ENCODE measurements at places on chromosomes 6 and 20. TPM values are rescaled to one million over a fixed set of nuclear protein-coding genes. Genes with fewer than 3 reads are reported as not detected.

GRCh38 chr20:62624325-62624690, 18.0 kb upstream of the SLCO4A1 start:
- no peaks in the 10 kb centered on the region for H3K27me3 ChIP-seq
- H3K4me3 ChIP-seq = peak overlapping the region; percentile 38
- no peaks in the 10 kb centered on the region for H3K36me3 ChIP-seq
- no peak for DNase-seq
- H3K4me1 ChIP-seq = peaks cover 33% of the 10 kb centered on the region

Gene DACT2
- total RNA-seq = not detected

Gene LY6G6D
- not detected for total RNA-seq

GRCh38 chr6:2651961-2652360, 98.8 kb downstream of the MYLK4 start:
- no peaks in the 10 kb centered on the region for H3K36me3 ChIP-seq
- DNase-seq = no peak
- H3K27me3 ChIP-seq = peaks cover 5% of the 10 kb centered on the region

DNA sequence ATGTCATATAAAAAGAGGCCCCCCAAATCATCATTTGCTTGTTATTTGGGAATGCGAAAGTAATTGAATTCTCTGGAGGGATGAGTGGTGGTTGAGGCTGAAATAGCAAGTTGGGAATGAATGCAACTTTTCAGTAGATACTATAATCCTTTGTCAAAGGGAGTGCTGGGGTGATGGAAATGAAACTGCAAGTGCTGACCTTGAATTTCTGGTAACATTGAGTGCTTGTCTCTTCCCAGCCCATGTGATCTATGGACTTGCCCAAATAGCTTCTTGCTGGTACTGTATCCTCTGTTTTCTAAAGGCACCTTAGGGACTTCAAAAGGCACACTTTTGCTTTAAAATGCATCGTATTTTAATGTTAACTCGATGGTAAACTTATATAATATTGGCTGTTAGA, 14.8 kb downstream of the PAQR8 start:
- H3K36me3 ChIP-seq = no peaks in the 10 kb centered on the region
- DNase-seq = no peak
- peaks cover 26% of the 10 kb centered on the region for H3K4me1 ChIP-seq
- H3K4me3 ChIP-seq = no peak overlapping the region
- 0 out of 2 replicates have a peak overlapping the region, but pooled peaks have one; percentile 24 for H3K27ac ChIP-seq

Gene SLCO4A1
- 16.1 TPM for total RNA-seq

DNA sequence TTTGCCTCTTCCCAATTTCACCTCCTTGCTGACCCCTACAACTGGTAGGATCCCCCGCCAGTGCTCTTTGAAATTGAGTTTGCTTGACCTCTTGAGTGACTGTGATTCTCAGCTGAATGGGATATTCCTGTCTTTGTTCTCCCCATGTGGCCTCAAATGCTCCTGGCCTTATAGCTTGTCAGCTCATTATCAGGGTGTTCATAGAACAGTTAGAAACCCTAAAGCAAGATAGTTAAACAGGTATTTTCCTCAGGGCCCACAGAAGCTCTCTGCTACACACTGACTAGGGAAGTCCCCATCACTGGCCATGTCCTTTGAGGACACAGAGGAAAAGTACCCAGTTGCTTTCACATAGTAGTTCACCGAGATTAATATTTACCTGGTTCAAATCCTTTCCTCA, 211.5 kb upstream of the DTNBP1 start:
- H3K27ac ChIP-seq = no peak overlapping the region
- peaks cover 6% of the 10 kb centered on the region for H3K4me1 ChIP-seq
- no peaks in the 10 kb centered on the region for H3K36me3 ChIP-seq
- DNase-seq = no peak

DNA sequence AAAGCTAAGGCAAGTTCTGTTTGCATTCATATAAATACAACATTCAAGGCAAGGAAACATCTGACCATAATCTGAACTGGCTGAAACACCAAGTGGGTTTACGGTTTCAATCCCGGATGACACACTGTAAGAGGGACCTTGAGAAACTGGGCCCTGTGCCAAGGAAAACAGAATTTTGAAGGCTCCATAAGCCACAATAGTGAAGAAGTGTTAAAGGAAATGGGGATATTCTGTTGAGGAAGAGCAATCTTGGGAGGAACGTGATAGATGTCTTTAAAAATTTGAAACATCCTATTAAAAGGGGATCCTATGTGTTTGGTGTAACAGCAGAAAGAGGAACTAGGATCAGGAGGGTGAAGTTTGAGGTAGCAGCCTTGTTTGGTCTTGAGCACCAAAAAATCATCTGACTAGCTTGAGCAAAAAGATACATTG, 82.4 kb upstream of the TAB2 start:
- H3K27ac ChIP-seq = peak overlapping the region; percentile 73
- no peaks in the 10 kb centered on the region for H3K27me3 ChIP-seq
- DNase-seq = peak; percentile 69
- H3K36me3 ChIP-seq = no peaks in the 10 kb centered on the region

DNA sequence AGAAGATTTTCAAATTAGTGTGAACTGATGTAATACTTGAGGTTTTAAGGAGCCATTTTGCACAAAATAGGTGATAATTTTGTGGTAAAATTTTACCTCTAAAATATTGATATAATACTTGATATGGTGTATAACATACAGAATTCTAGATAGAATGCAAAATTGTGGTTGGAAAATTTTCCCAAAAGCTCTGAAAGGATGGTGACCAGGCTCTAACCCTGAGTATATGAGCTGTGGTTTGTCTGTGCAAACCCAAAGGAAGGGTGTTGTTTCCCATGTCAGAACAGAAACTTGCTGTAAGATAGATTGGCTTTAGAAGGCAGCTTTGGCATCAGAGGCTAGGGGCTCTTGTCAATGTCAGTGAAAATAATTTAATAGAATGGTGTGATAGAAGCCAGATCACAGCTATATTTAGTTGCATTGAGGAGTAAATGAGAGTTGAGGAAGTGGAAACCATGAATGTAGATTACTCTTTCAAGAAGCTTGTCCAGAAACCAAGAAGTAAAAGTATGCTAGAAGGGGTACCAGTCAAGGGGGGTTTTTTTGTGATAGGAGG, 257.7 kb downstream of the FARS2 start:
- H3K27ac ChIP-seq = peak overlapping the region; percentile 17
- H3K4me3 ChIP-seq = peak overlapping the region; percentile 2
- H3K36me3 ChIP-seq = no peaks in the 10 kb centered on the region
- peaks cover 37% of the 10 kb centered on the region for H3K4me1 ChIP-seq
- no peak for DNase-seq

DNA sequence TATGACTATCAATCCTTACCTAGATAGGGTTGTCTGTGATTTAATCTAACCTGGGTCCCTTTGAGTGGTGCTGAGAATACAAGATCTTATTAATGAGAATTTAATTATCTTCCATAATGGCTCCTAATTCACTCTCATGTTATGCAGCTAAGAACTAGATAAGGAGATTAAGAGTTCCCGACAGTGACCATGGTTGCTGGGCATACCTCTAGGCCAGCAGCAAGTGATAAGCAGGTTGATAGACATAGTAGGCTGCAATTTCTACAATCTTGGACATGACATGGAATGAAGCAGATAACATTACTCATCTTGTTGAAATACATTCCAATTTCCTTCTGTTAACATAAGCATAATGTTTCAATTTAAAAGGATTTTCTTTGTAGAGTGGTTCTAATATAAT, 27.1 kb downstream of the SPACA1 start:
- no peak overlapping the region for H3K27ac ChIP-seq
- no peaks in the 10 kb centered on the region for H3K27me3 ChIP-seq
- DNase-seq = no peak
- H3K4me1 ChIP-seq = no peaks in the 10 kb centered on the region
- H3K4me3 ChIP-seq = no peak overlapping the region
- no peaks in the 10 kb centered on the region for H3K36me3 ChIP-seq

Gene TRIM31
- 0.18 TPM for total RNA-seq

Gene ENPP3
- total RNA-seq = not detected

- no peak overlapping the region for H3K4me3 ChIP-seq
- no peaks in the 10 kb centered on the region for H3K4me1 ChIP-seq
- no peak overlapping the region for H3K27ac ChIP-seq
Measured at GRCh38 chr20:58470336-58471192, 44.6 kb downstream of the APCDD1L start.

- no peak overlapping the region for H3K4me3 ChIP-seq
- H3K4me1 ChIP-seq = no peaks in the 10 kb centered on the region
- DNase-seq = no peak
- no peaks in the 10 kb centered on the region for H3K27me3 ChIP-seq
- no peak overlapping the region for H3K27ac ChIP-seq
Measured at GRCh38 chr6:120556491-120556890, 777.8 kb downstream of the TBC1D32 start.

Gene TRIM10
- total RNA-seq = not detected

DNA sequence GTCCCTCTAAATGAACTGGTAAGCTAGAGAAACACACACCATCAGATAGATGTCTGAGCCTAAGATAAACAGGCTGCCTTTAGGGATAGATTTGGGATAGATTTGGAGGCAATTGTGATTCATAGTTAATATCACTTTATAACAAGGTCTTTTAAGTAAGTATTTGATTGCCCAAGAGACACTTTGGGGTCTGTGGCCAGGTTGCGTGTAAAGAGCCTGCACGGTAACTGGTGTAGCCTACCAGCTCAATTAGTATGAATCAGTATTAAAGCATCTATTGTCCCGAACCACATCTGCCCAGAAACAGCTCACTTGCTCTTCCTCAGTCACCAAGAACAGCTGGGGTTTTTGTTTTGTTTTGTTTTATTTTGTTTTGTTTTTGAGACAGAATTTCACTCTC, 193.3 kb downstream of the SASH1 start:
- H3K4me1 ChIP-seq = no peaks in the 10 kb centered on the region
- H3K36me3 ChIP-seq = no peaks in the 10 kb centered on the region
- DNase-seq = no peak
- H3K27ac ChIP-seq = no peak overlapping the region
- H3K4me3 ChIP-seq = no peak overlapping the region
- H3K27me3 ChIP-seq = no peaks in the 10 kb centered on the region

DNA sequence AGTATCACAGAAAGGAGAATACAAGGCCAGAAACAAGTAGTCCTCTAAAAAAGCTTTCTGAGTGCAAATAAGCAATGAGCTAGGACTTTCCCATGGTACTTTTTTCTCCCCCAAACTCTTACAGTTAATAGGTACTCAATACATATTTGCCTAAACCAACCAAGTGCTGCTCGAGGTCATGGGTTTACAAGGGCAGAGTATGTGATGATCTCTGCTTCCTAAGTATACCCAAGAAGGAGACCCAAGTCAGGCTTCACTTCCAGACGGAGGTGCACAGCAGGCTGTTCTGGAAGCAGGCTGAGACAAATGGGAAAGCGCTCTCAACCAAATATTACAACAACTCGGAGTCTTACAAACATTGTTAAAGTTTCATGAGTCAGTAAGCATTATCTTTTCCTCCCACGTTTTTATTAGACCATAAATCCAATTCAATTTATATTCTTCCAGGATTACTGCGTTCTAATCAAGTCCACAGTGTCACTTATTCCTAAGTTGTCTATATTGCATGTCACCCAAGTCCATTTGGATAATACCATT, 8.1 kb downstream of the FYN start:
- H3K4me3 ChIP-seq = 0 out of 2 replicates have a peak overlapping the region, but pooled peaks have one; percentile 25
- peaks cover 2% of the 10 kb centered on the region for H3K36me3 ChIP-seq
- no peak for DNase-seq
- H3K27ac ChIP-seq = no peak overlapping the region
- peaks cover 11% of the 10 kb centered on the region for H3K4me1 ChIP-seq

Gene PRSS35
- total RNA-seq = not detected

Gene RRAGD
- total RNA-seq = 16.5 TPM

- no peak overlapping the region for H3K4me3 ChIP-seq
- no peaks in the 10 kb centered on the region for H3K36me3 ChIP-seq
- DNase-seq = no peak
- no peaks in the 10 kb centered on the region for H3K4me1 ChIP-seq
Measured at GRCh38 chr6:54087721-54088120, 23.5 kb upstream of the MLIP start.

Gene NMBR
- total RNA-seq = not detected

- no peaks in the 10 kb centered on the region for H3K4me1 ChIP-seq
Measured at GRCh38 chr20:58586565-58587093, 64.5 kb upstream of the STX16 start.
